ENCODE measurements at places on chromosomes 12 and 14.

DNA sequence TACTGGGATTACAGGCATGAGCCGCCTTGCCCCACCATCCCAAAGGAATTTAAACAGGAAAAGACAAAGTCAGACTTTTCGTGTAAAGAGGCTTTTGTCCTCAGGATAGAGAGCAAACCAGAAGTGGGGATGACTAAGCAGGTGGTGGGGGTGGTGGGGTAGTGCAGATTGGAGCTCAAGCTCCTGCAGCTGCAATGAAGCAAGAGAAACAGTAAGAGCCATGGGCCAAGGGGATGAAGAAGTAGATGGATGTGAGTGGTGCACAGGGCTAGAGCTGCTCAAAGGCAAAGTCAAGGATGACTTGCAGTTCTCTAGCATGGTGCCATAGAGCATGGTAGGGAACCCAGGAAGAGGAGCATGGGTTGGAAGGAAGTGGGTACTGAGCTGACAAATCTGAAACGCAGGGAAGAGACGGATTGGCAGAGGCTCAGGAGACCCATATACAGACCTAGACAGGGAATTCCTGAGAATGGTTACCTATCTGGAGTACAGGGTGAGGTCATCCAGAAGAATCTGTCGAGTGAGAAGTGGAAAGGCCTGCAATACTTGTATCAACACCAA, 11.4 kb upstream of the RNF34 start:
- DNase-seq: peak; percentile 32

DNA sequence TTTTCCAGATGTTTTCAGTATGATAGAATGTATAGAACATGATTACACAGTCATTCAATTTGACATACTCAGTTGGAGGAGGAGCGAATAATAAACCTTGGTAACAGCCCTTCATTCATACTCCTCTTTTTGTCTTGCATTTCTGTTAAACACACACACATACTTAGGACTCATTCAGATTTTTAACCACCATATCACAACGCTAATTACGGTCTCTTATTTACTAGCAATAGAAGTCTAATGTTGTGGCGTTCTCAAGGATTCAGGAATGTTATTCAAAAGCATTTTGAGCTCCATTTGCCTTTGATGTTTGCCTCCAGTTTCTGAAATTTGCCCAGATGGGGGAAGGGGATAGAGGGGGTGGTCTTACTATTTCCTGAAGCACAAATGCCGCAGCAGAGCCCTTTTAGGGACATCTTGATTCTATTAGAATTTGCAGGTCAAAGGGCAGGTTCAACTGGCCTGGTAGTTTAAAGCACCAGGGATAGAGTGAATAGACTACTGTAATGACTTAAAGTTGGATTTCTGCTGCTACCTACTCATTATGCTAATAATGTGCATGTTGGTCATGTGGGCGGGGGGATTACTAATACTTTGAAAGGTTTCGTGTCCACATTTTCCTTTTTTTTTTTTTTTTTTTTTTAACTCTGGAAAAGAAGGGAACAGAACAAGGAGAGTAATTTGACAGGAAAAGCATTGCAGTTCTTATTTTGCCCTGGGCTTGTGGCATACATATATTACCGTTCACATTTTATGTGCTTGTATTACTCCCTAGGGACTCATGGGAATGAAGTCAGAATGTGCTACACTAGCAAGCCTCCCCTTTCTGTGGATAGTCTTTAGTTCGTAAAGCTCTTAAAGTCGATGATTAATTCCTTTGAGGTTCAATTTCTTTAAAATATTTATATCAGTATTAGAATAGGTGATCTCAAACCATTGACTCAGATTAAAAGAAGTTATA, 226.8 kb downstream of the FBXL14 start:
- DNase-seq: no peak

GRCh38 chr12:98771811-98772752, 127.0 kb downstream of the APAF1 start:
- no peak for DNase-seq

GRCh38 chr14:46940611-46941010, 289.0 kb upstream of the RPL10L start:
- no peak for DNase-seq

DNA sequence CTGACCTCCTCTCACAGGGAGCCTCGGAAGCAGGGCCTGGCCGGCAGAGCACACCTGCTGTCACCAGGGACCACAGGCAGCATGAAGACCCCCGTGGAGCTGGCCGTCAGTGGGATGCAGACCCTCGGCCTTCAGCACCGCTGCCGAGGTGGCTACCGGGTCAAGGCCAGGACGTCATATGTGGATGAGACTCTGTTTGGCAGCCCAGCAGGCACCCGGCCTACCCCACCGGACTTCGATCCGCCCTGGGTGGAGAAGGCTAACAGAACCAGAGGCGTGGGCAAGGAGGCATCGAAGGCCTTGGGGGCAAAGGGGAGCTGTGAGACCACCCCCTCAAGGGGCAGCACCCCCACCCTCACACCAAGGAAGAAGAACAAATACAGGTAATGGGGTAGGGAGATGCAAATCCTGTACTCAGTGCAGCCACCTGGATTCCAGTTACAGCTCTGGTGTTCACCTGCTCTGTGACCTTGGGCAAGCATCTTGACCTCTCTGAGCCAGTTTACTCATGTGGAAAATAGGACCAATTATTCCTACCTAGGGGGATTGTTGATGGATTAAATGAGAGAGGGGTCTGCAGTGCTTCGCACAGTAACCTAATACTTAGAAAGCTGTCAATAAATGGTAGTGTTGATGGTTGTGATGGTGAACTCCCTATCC, 1.3 kb downstream of the RITA1 start:
- no peak for DNase-seq

- no peak for DNase-seq
Measured at GRCh38 chr14:64940336-64940910, 2.1 kb downstream of the GPX2 start.

GRCh38 chr14:56328021-56328420, 209.8 kb downstream of the PELI2 start:
- no peak for DNase-seq

- no peak for DNase-seq
Measured at GRCh38 chr14:32513571-32514009, 184.5 kb downstream of the AKAP6 start.

DNA sequence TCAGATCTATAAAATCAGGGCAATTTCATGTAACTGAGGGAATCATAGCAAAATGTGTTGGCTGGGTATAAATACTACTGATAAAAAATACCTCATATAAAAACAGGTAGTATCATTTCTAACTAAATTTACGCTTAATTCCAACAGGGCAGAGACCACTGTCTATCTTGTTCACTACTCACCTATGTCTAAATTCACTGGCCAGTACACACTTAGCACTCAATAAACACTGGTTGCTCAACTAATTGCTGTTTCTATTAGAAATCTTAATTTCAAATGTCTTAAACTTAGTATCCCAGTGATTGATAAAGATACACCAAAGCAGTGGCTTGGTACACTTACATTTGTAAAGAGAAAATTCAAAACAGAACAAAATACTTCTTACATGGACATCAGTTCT, 55.6 kb downstream of the HNRNPC start:
- DNase-seq: no peak

- DNase-seq: no peak
Measured at GRCh38 chr12:110696283-110696682, 7.4 kb upstream of the HVCN1 start.

- DNase-seq: no peak
Measured at GRCh38 chr14:49853158-49853477, 530 bp upstream of the NEMF start.

GRCh38 chr12:116520801-116521471, 38.2 kb upstream of the MAP1LC3B2 start:
- no peak for DNase-seq

GRCh38 chr12:6684609-6685008, 4.6 kb downstream of the ZNF384 start:
- DNase-seq: peak; percentile 69

DNA sequence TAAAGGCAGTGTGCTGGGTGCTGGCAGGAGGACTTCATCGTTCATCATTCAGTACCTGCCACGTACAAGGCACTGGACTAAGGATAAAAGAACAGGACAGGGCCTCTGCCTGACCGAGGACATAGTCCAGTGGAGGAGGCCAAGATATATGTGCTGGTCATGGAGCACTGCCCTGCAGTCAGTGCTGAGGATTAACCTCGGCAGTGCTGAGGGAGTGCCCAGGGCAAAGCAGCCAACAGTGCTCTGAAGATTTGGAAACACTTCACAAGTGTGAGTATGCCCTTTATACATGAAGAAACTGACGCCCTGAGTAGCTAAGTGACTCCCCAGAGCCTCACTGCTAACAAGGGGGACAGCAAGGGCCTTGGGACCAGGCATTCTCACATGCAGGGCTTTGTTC, 71.4 kb upstream of the RFX4 start:
- no peak for DNase-seq

GRCh38 chr14:78383060-78383459, 212.9 kb downstream of the NRXN3 start:
- no peak for DNase-seq

GRCh38 chr12:9761419-9761781, 699 bp upstream of the CD69 start:
- no peak for DNase-seq

DNA sequence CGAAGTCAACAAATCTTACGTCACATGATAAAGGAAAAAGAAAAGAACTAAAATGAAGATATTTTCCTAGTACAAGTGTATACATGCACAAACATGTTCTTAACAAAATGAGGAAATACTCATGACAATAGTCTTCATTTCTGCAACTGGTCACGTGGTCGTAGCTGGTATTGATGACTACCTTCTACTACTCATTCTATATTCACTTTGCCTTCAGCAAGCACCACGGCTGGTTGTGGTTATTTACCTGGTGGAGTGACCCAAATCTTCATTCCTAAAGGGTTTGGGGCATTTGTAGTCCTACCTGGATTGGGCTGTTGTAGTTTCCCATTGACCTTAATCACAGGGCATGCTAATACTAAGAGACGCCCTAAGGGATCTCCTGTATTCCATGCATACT, 51.2 kb downstream of the FIGNL2 start:
- no peak for DNase-seq

DNA sequence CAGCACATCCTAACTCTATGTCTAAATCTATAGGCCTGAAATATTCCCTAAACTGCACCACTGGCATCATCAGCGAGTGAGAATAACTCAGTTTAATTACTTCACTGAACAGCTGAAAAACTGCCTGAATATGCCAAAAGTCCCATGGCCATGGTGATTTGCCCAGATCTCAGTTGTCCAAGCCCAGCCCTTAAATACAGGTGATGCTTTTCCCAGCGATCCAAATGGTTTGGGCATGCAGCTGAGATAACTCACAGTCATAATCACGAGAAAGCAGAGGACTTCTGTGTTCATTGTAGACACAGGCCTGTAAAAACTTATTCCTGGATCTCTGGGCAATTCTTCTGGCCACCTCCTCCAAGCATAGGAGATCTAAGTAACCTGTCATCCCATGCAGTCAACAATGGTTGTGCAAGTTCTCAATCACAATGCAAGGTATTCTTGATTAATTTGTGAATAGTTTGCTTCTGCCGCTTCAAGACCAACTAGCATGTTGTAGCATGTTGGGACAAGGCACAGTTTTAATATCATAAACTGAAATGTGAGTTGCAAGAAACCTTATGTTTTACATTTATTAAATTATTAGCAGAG, 40.5 kb downstream of the DUSP6 start:
- DNase-seq: no peak

DNA sequence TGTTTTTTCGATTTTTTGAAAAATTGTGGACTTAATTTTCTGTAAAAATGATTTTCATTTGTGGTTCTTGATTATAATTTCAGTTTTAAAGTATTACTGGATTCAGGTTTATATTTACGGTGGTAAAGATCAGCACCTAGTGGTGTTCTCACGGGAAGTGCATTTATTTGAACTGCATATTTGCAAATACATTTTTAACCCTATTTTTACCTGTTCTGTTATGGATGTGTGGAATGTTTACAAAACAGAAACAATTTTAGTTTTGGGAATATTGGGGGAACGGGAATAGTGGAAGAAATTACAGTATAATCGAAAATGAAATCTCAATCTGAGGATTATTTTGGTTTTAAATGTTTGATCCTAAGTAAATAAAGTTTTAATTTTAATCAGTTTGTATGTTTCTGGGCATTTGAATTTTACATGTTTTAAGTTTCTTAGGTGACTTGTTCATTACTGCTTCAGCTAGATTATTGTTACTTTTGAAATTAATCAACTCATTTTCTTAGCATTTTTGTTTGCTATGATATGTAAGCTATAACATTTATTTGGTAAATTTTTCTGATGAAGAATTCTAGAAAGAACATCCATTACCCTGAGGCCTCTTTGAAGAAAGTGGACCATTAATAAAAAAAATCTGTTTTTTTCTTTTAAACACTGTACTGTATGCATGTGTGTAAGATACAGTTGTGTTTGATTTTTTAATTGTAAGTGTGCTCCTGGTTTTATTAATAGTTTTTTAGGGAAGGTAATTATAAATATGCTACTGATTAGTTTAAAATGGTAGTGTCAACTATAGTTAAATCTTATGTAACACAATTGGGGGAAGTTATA, 942 bp downstream of the ATF7IP start:
- DNase-seq: no peak

GRCh38 chr14:62896932-62897456, 148.3 kb downstream of the KCNH5 start:
- DNase-seq: no peak

DNA sequence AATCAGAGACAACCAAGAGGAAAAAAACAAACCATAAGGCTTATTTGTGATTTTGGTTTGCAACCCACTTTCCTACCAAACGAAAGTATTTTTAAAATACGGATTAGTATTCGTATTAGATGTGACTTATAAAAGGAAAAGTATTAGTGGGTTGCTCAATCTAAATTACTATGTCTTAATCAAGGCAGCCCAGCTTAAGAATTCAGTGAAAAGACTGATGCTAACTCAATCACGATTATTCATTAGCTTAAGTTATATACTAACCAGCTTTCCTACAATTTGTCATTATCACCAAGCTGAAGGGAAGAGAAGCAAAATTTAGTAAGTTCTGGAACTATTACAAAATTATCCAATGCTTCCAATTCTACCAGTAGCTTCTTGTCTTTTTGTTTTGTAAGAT, 62.7 kb downstream of the FERMT2 start:
- no peak for DNase-seq

DNA sequence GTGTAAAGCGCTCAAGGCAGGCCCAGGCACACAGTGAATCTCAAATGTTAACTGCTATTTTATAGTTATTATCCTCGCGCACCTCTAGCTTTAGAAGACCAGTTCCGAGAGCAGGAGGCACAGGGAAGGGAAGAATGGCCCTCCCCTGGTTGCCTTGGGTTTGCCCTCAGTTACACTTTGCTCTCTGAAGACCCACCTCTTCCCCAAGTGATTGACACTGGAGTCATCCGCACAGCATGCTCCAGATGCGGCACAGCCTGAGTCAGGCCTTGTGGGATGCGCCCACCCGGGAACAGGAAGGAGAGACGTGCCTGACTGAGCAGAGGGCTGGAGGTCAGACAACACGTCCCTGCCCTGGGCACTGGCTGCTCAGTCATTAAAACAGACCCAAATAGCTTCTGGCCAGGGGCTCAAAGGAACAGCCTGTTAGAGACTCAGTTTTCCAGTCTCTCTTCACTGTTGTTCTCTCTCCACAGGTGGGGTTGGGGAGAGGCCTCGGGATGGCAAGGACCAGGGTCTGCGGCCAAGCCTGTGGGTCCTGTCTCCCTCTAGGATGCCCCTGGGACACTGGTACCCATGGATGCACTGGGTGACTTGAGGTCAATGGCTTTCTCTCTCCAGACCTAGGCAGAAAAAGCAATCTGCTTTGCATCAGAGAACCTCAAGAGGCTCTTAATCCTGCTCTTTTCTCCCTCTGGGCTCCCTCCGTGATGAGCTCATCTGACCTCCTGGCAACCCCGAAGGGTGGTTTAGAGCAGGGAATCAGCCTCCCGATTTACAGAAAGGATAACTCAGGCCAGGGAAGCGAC, 13.6 kb upstream of the MLXIP start:
- DNase-seq: no peak
